ENCODE measurements at places on chromosomes 1 and 21.

- no peak for DNase-seq
- H3K4me1 ChIP-seq, result no peaks in the 10 kb centered on the region
- no peak overlapping the region for H3K4me3 ChIP-seq
- H3K27ac ChIP-seq, result no peak overlapping the region
Observed at GRCh38 chr1:173093691-173094445, 43.1 kb upstream of the TNFSF18 start.

- H3K27me3 ChIP-seq, result no peaks in the 10 kb centered on the region
- H3K4me1 ChIP-seq, result peaks cover 36% of the 10 kb centered on the region
- H3K36me3 ChIP-seq, result peaks cover 5% of the 10 kb centered on the region
- DNase-seq, result no peak
- no peak overlapping the region for H3K4me3 ChIP-seq
Observed at GRCh38 chr1:183914276-183914675, 109.4 kb downstream of the RGL1 start.

DNA sequence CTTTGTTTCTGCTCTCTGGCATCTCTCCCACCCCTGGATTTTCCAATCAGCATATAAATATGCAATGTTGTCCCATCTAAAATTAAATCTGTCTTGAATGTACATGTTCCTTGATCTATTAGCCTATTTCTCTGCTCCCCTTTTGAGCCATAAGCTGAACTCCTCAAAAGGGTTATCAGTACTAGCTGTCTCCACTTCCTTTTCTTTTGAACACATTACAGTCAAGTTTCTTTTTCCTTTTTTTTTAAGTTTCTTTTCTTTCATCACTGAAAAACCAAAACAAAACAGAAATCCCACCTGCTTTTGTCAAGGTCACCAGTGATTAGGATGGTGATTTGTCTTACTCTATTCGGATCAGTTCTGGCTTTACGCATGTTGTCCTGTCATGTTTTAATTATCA lies 29.3 kb downstream of the XCL2 start:
- H3K27ac ChIP-seq, result peak overlapping the region; percentile 86
- H3K36me3 ChIP-seq, result no peaks in the 10 kb centered on the region
- peak overlapping the region; percentile 37 for H3K4me3 ChIP-seq
- H3K4me1 ChIP-seq, result peaks cover 71% of the 10 kb centered on the region
- DNase-seq, result no peak

DNA sequence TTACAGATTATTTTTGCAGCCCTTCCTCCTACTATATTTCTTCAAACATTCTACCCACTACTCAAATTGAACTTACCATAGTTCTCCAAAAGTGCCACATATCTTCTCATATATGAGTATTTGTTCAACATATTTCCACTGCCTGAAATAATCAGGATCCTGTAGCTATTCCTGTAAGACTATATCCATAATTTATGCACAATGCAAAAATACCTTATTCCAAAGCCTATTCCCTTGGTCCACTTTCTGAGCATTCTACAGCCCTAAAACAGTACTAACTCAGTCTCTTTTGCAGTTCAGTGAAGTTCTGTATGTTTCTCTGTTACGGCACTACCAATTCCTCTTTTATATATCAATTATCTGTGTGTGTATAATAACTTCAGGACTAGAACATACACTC lies 1283.7 kb upstream of the ADGRL2 start:
- H3K27me3 ChIP-seq, result no peaks in the 10 kb centered on the region
- H3K36me3 ChIP-seq, result no peaks in the 10 kb centered on the region
- no peak overlapping the region for H3K27ac ChIP-seq
- no peaks in the 10 kb centered on the region for H3K4me1 ChIP-seq

DNA sequence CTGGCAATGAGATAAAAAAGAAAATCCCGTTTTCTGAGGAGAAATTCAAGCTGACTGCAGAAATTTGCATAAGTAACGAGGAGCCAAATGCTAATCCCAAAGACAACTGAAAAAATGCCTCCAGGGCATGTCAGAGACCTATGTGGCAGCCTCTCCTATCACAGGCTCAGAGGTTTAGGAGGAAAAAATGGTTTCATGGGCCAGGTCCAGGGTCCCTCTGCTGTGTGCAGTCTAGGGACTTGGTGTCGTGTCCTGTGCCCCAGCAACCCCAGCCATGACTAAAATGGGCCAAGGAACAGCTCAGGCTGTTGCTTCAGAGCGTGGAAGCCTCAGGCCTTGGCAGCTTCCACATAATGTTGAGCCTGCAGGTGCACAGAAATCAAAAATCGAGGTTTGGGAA lies 456.5 kb downstream of the DPYD start:
- no peak for DNase-seq
- no peak overlapping the region for H3K4me3 ChIP-seq
- H3K36me3 ChIP-seq, result peaks cover 48% of the 10 kb centered on the region
- no peak overlapping the region for H3K27ac ChIP-seq

DNA sequence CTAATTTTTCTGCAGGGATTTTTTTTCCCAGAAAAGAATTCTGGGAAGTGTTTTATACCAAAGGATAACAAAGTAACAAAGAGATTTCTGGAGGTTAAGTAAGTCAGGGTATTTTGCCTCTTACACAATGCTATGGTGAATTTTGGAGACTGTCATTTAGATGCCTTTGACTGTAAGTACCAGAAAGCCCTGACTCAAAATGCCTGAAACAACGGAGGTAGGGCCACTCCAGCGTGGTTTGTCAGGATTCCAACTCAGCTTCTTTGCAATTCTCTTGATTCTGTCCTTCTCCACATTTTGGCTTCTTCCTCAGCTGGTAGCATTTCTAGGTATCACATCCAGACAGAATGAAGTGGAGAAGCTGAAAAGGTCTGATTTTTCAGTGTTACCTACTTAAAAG lies 106.5 kb downstream of the UCHL5 start:
- no peaks in the 10 kb centered on the region for H3K4me1 ChIP-seq
- no peak for DNase-seq
- no peak overlapping the region for H3K27ac ChIP-seq
- no peak overlapping the region for H3K4me3 ChIP-seq
- no peaks in the 10 kb centered on the region for H3K36me3 ChIP-seq

DNA sequence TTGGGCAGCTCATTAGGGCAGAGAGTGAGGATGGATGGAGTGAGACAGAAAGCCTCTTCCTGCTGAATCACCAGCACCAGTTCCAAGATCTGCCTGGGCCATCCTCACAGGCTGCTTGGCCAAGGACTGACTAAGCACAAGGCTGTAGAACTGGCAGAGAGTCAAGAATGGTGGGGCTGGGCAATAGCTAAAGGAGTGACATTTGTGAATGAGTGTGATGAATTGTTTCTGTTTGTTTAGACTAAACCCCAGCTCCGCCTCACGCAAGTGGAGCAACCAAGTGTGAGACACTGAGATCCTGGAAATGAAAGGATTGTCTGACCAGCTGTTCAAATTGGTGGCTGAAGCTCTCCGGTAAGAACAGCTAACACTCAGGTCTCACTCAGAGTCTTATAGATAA lies 38.6 kb downstream of the BRINP2 start:
- DNase-seq, result no peak
- H3K4me3 ChIP-seq, result no peak overlapping the region
- no peaks in the 10 kb centered on the region for H3K27me3 ChIP-seq
- no peaks in the 10 kb centered on the region for H3K4me1 ChIP-seq
- no peaks in the 10 kb centered on the region for H3K36me3 ChIP-seq
- H3K27ac ChIP-seq, result no peak overlapping the region

- no peaks in the 10 kb centered on the region for H3K36me3 ChIP-seq
- H3K4me1 ChIP-seq, result peaks cover 8% of the 10 kb centered on the region
- H3K27ac ChIP-seq, result no peak overlapping the region
- peak; percentile 52 for DNase-seq
- H3K27me3 ChIP-seq, result peaks cover 5% of the 10 kb centered on the region
Observed at GRCh38 chr1:32716312-32717148, 14.0 kb upstream of the SYNC start.

- peaks cover 90% of the 10 kb centered on the region for H3K36me3 ChIP-seq
- H3K4me3 ChIP-seq, result peak overlapping the region; percentile 76
- H3K27me3 ChIP-seq, result no peaks in the 10 kb centered on the region
- H3K27ac ChIP-seq, result peak overlapping the region; percentile 98
Observed at GRCh38 chr1:12177999-12178441, 11.2 kb downstream of the TNFRSF1B start.

DNA sequence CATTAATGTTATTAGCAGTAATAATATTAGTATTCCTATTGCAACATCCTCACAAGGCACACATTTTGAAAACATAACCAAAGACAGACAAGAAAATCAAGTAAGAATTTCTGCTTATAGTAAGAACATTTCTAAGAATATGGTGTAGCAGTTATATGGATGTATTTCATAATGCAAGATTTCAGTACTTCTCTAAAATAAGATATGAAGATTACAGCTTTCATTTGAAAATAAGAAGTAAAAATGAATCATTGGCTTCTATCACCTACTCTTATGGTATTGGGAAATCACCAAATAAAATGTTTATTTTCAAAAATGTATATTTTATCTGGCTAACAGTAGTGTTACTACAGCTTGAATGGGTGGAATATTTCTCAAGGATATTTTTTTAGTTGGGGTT lies 103.8 kb upstream of the USP25 start:
- DNase-seq, result no peak
- H3K36me3 ChIP-seq, result no peaks in the 10 kb centered on the region
- no peaks in the 10 kb centered on the region for H3K4me1 ChIP-seq
- no peak overlapping the region for H3K27ac ChIP-seq
- no peaks in the 10 kb centered on the region for H3K27me3 ChIP-seq

GRCh38 chr1:229629261-229629660 lies 3.2 kb downstream of the URB2 start:
- no peak for DNase-seq
- no peak overlapping the region for H3K4me3 ChIP-seq
- no peaks in the 10 kb centered on the region for H3K27me3 ChIP-seq
- peak overlapping the region; percentile 50 for H3K27ac ChIP-seq
- H3K36me3 ChIP-seq, result peaks cover 78% of the 10 kb centered on the region

DNA sequence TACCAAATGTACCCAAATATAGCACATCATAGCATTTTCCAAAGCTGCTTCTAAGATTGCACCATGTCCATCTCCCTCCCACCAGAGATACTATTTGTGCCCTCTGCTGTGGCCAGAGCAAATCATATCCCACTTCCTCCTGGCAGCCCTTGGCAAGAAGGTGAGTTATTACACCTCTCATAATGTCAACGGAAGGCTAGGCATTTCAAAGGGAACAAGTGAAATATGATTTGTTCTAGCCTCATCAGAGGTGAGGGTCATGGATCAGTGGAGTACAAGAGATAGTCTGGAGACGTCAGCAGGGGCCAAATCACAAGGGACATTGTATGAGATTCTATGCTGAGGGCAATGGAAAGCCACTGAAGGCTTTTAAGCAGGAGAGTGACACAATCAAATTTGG lies 90.2 kb upstream of the BCAR3 start:
- no peaks in the 10 kb centered on the region for H3K27me3 ChIP-seq
- DNase-seq, result no peak
- H3K4me1 ChIP-seq, result peaks cover 12% of the 10 kb centered on the region

GRCh38 chr1:91684481-91685196 lies 184.0 kb downstream of the CDC7 start:
- H3K4me1 ChIP-seq, result peaks cover 26% of the 10 kb centered on the region
- H3K27me3 ChIP-seq, result no peaks in the 10 kb centered on the region
- no peak for DNase-seq
- peak overlapping the region; percentile 70 for H3K27ac ChIP-seq
- no peak overlapping the region for H3K4me3 ChIP-seq

DNA sequence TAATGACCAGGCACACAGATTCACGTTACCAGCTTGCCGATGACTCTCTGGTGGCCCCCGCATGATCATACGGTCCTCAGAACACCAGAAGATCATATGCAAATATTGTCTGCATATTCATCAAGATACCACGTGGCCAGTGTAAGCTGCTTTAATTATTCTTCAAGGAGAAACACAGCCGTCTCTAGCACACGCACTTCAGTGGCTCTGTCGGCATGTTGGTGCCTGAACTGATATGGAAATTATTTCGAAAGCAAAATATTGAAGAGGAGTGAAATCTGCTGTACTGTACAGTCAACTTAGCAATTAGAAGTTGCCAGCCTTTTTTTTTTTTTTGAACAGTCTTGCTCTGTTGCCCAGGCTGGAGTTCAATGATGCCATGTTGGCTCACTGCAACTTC lies 5.9 kb upstream of the KIF26B start:
- no peak overlapping the region for H3K27ac ChIP-seq
- no peak for DNase-seq
- no peak overlapping the region for H3K4me3 ChIP-seq
- no peaks in the 10 kb centered on the region for H3K36me3 ChIP-seq
- peaks cover 50% of the 10 kb centered on the region for H3K27me3 ChIP-seq
- peaks cover 11% of the 10 kb centered on the region for H3K4me1 ChIP-seq

GRCh38 chr1:159334797-159335196 lies 32.7 kb downstream of the FCER1A start:
- DNase-seq, result no peak
- H3K4me1 ChIP-seq, result no peaks in the 10 kb centered on the region
- no peak overlapping the region for H3K4me3 ChIP-seq
- H3K36me3 ChIP-seq, result no peaks in the 10 kb centered on the region

- peak overlapping the region; percentile 76 for H3K27ac ChIP-seq
- H3K36me3 ChIP-seq, result peaks cover 10% of the 10 kb centered on the region
- no peaks in the 10 kb centered on the region for H3K27me3 ChIP-seq
- no peak for DNase-seq
- peaks cover 60% of the 10 kb centered on the region for H3K4me1 ChIP-seq
- H3K4me3 ChIP-seq, result no peak overlapping the region
Observed at GRCh38 chr1:235295902-235296350, 32.1 kb downstream of the ARID4B start.

DNA sequence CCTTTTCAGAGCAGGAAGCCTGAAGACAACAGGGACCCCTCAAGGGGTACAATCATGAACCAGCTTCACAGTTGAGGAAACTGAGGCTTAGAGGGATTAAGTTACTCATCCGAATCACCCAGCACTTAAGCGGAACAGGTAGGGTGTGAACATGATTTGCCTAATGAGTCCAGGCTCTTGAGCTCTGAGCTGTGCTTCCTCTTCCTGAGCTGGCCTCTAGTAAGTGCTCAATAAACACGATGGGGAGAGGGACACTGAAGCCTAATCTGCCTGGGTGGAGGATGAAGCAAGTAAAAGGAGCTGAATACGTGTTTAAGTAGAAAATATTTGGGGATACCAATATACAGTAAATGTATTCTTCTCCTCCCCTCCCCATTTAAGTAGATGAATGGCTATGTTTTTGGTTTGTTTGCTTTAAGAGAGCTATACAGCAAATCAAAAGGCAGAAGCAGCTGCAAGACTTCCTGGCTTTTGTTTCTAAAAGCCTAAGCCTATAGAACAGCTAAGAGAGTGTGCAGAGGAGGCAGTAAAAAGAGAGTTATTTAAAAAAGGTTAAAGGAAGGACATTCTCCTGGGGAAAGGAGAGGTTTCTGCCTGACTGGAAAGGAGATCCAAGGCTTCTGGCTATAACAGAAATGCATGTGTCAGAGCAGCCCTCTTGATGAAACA lies 20.5 kb downstream of the STPG1 start:
- H3K27me3 ChIP-seq, result no peaks in the 10 kb centered on the region
- H3K4me3 ChIP-seq, result no peak overlapping the region
- peak overlapping the region; percentile 90 for H3K27ac ChIP-seq
- peaks cover 7% of the 10 kb centered on the region for H3K36me3 ChIP-seq

GRCh38 chr1:41752514-41753170 lies 166.1 kb downstream of the HIVEP3 start:
- peak; percentile 39 for DNase-seq
- H3K4me3 ChIP-seq, result peak overlapping the region; percentile 18
- H3K4me1 ChIP-seq, result peaks cover 86% of the 10 kb centered on the region
- no peaks in the 10 kb centered on the region for H3K27me3 ChIP-seq
